ENCODE measurements at places on chromosomes 2 and 18. TPM values are rescaled to one million over a fixed set of nuclear protein-coding genes. Genes with fewer than 3 reads are reported as not detected.

DPYSL5 gene
- not detected for total RNA-seq

DNA sequence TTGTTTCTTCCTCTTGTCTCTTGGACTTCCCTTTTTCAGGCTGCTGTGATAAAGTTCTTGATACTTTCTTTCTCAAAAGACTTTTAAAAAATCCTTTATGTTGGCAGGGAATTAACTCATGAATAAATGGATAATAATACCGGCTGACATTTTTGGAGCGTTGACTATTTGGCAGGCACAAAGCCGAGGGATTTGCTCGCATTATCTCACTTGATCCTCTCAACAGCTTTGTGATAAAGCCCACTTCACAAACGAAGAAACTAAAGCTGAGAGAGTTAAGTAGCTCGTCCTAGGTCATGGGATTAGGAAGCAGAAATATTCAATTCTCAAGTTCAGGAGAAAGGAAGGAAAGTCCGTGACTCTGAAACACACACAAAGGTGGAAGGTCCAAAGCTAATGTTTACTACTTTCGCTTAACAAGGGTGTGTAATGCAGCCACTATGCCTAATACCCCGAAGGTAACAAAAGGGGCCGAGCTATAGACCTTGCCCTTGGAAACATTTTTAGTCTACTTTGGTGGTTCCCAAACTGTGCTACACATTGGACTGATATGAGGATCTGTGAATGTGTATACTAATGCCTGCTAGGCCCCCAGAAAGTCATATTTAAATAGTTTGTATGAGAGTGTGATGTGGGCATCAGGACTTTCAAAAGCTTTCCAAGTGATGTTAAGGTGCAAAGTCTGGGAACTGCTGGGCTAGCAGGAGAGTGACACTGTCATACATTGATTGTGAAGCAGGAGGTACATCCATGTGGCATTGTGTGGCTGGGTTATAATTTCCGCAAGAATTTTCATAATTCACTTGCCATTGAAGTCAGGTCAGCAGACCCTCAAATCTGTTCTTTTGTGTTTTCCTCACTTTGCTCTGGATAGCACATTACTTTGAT lies 508.4 kb downstream of the PLCL1 start:
- DNase-seq: no peak

DLGAP1 gene
- 26.1 TPM for total RNA-seq

DNA sequence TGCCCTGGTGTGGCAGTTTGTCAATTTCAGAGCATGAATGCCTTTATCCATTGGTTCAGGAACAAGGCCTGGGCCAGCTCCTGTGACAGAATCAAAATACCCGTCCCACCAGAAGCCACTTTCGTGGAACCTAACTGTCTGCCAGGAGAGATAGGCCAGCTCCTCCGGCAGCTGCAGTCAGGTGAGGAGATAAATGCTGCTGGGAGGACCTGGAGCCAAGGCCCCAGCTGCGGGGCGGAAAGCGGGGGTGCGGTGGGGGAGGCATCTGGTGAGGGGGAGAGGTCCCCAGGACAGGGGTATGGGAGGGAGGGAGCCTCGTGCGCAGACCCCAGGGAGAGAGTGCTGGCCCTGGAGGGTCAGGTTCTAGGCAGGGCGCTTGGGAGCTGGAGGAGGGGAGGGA lies 4.4 kb upstream of the ASB1 start:
- no peak for DNase-seq

OSBPL6 gene
- total RNA-seq: 12.0 TPM

GRCh38 chr2:206647985-206648384 lies 5.7 kb downstream of the FAM237A start:
- DNase-seq: no peak

DNA sequence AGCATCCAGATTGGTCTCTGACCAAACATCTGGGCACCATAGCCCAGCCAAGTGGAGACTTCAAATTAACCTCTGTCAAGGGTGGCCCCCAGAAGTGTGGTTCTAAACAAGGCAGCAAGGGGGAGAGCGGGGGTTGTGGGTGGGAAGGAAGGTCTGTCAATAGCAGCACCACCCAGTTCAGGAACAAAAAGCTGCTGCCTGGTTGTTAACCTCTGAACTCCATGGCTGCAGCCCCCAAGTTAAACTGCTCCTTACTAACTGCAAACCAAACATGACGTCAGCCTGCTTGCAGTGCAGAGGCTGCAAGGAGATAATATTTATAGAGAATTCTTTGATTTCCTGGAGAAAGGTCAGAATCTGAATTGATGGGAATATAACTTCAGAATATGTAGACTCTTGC lies 76.5 kb downstream of the ARL4C start:
- DNase-seq: no peak

C2orf66 gene
- not detected for total RNA-seq

- DNase-seq: no peak
Observed at GRCh38 chr2:84487298-84487996, 28.4 kb upstream of the SUCLG1 start.
